Jurkat, Clone E6-1 (cell line): ENCODE measurements at places on chromosomes 1 and 21.

GRCh38 chr1:182394055-182394775 lies 2.6 kb upstream of the GLUL start:
- DNase-seq, result no peak

- no peak for DNase-seq
Measured at GRCh38 chr21:19076031-19076430, 672.4 kb upstream of the TMPRSS15 start.

GRCh38 chr1:156291226-156292061 lies 4.0 kb downstream of the GLMP start:
- DNase-seq, result no peak

DNA sequence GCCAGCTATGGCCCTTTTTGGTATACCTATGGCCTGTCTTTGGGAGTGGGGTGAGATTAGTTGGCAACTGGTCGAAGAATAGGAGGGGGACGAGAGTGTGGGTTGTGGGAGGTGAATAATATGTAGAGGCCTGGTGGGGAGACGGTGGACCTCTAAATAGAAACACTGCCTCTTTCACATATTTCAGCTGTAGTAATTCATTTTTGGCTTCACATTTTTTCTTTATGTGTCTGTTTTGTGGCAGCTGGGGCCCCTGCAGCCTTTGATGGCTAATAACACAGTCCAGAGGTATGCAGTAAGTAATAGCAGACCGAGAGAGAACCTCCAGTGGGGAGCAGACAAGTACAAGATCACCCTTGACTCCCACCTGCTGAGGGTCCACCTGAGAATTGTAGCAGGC lies 75.9 kb downstream of the HLX start:
- no peak for DNase-seq

GRCh38 chr1:91018006-91018405 lies 3.8 kb downstream of the ZNF644 start:
- DNase-seq, result peak; percentile 21
